ENCODE measurements at places on chromosomes 16 and 17. TPM values are rescaled to one million over a fixed set of nuclear protein-coding genes. Genes with fewer than 3 reads are reported as not detected.

DNA sequence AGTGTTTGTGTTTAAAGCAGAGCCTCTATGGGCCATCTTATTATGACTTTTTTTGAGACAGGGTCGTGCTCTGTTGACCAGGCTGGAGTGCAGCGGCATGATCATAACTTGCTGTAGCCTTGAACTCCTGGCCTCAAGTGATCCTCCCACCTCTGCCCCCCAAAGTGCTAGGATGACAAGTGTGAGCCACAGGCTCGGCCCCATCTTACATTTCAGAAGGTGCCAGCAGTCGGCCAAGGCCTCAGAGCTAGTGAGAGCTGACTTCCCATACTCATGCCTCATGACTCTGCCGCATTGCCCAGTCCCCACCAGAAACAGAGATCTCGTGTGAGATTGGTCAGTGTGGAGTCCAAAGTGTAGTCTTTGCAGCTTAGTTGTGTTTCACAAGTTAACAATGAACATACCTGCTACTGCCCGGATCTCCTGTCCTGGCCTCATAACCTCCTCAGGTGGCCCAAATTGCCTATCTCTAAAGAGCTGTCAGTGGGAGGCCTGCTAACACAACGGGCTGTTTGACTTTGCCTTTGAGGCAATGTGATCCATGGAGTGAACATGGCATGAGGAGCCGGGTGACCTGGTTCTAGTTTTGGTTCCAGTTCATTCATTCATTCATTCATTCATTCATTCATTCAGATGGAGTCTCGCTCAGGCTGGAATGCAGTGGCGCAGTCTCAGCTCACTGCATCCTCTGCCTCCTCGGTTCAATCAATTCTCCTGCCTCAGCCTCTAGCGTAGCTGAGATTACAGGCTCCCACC lies 13.7 kb downstream of the MINK1 start:
- DNase-seq: no peak

GRCh38 chr17:32265192-32265923 lies at the start of gene RHBDL3:
RHBDL3 (plus strand) TSS chr17:32265832; CDS start chr17:32266190, 358 bp downstream.
- no peak for DNase-seq

- DNase-seq: no peak
Measured at GRCh38 chr16:86609115-86609514, 30.8 kb downstream of the FOXL1 start.

- no peak for DNase-seq
Measured at GRCh38 chr17:3985846-3986245, 21.6 kb upstream of the ATP2A3 start.

DNA sequence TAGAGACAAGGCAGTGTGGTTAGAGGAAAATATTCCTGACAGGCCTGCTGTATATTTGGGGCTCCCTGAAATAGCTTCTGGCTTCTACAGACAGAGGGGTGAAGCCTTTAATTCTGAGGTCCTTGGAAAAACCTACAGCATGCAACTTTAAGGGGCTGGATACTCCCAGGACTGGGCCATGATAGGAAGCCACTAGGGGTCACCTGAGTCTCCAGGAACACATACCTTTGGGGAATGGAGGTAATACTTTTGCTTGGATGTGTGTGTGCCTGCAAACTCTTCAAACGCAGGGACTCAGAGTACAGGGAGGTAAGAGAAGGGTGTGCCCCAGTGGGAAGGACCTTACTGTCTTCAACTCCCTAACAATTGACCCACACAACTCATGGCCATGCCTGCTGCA lies 4.1 kb downstream of the ASIC2 start:
- no peak for DNase-seq

KIF18B gene
- 11.8 TPM for polyA plus RNA-seq

- no peak for DNase-seq
Measured at GRCh38 chr16:48184681-48185080, 28.9 kb upstream of the ABCC12 start.

DNA sequence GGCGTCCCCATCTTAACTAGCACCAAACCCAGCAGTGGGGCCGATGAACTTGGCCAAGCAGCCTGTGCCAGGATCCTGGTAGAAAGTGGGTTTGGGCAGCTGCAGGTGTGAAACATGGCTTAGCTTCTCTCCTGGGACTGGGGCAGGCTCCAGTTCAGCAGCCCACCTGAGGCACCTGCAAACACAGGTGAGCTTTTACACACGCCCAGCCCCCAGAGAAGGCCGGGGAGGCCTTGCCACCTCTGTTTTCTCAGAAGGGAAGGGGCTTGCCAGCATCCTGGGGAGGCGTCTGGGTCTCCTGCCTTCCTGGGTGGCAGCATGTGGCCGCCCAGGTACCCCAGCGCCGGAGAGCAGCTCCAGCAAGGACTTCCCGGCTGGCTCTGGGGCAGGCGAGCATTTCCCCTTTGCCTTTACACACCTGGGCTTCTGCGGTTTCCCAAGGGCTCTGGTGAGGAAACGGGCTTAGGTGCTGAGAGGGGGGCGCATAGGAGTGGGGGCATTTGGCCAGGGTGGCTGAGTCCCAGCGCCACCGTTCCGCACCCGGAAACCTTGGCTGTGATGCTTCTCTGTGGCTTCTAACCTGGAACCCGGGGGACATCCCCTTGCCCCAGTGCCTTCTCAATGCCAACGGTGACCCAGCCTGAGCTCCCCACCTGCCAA lies 81.6 kb upstream of the CBX4 start:
- DNase-seq: no peak

TEDC2 gene
- 14.6 TPM for polyA plus RNA-seq

- DNase-seq: no peak
Measured at GRCh38 chr16:85556456-85557082, 56.6 kb upstream of the GSE1 start.

- DNase-seq: no peak
Measured at GRCh38 chr16:82192665-82193064, 22.6 kb upstream of the MPHOSPH6 start.

GRCh38 chr17:61386251-61386650 lies 13.4 kb upstream of the TBX2 start:
- no peak for DNase-seq

GRCh38 chr17:42414704-42415409 lies 8.2 kb downstream of the CAVIN1 start:
- no peak for DNase-seq

NME3 gene
- polyA plus RNA-seq: 19.4 TPM

TBX21 gene
- 0.14 TPM for polyA plus RNA-seq

CCDC200 gene
- polyA plus RNA-seq: 15.8 TPM

RUNDC1 gene
- 17.3 TPM for polyA plus RNA-seq

CTRL gene
- polyA plus RNA-seq: 9.4 TPM

G6PC1 gene
- polyA plus RNA-seq: 6.1 TPM

GRCh38 chr16:90041896-90042473 lies 22.7 kb upstream of the DBNDD1 start:
- DNase-seq: no peak

GRCh38 chr17:65918916-65919315 lies 273.0 kb downstream of the CEP112 start:
- no peak for DNase-seq

DNA sequence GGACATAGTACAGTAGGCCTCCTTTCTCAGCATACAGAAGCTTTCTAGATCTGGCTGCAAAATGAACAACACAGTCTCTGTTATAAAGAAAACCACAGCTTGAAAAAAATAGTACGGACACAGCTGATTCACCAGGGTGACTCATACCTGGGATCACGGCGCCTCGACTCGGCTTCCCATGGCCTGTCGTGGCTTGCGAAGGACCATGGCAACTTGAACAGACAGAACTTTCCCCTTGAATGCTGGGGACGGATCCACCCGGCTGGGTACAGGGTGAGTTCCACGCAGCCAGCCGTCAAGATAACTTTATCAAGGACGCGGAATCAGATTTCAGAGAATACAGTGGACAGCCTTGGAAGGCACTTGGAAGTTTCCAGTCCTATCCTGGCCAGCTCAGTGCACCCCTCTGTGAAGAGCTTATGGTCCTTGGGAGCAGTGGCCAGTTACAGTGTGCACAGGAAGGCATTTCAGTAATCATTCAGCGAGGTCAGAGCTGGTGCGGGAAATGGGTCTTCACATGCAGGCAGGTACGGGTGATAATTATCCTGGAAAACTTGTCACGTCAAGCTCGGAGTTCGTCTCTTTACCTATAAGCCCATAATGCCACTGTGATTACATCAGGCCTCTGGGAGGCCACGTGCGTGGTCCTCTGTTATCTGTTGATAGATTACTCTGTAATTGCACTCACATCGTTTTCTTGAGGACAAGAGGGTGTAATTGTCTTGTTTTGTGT lies 57.9 kb upstream of the MAF start:
- no peak for DNase-seq

CIBAR2 gene
- polyA plus RNA-seq: 0.16 TPM

TM4SF5 gene
- polyA plus RNA-seq: 2.9 TPM

SLC16A11 gene
- polyA plus RNA-seq: 0.39 TPM

DNA sequence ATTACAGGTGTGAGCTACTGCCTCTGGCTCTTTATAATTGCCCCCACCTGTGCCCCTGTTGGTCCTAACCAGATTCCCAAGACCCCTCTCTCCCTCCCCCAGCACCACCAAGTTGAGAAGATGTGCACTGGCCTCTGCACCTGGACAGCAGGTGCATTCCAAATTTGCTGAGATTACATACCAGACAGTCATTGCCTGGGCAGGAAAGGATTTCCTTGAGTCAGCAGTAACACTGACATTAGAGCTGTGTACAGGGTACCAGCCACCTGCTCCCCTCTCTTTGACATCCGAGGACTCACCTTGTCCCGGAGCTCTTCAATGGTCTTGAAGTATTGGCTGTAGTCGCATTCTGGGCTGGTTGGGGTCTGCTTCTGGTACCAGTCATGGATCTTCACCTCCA lies 659 bp downstream of the KRT15 start:
- no peak for DNase-seq

DNA sequence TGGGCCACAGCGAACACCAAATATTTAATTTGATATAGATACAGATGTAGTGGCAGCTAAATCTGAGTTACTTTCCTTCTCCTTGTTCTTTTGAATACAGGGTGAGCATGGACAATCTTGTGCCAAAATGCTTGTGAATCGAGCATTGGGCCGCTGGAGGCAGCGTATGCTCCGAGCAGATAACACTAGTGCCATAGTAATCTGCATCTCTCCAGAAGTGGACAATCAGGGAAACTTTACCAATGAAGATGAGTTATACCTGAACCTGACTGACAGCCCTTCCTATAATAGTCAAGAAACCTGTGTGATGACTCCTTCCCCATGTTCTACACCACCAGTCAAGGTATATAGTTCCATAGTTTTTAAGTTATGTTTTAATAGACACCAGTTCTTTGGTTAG lies 21.2 kb upstream of the BCAS3 start:
- no peak for DNase-seq

- no peak for DNase-seq
Measured at GRCh38 chr17:40281663-40282062, 6.0 kb upstream of the CDC6 start.

- DNase-seq: no peak
Measured at GRCh38 chr16:75012380-75013081, 13.7 kb downstream of the ZNRF1 start.

DNA sequence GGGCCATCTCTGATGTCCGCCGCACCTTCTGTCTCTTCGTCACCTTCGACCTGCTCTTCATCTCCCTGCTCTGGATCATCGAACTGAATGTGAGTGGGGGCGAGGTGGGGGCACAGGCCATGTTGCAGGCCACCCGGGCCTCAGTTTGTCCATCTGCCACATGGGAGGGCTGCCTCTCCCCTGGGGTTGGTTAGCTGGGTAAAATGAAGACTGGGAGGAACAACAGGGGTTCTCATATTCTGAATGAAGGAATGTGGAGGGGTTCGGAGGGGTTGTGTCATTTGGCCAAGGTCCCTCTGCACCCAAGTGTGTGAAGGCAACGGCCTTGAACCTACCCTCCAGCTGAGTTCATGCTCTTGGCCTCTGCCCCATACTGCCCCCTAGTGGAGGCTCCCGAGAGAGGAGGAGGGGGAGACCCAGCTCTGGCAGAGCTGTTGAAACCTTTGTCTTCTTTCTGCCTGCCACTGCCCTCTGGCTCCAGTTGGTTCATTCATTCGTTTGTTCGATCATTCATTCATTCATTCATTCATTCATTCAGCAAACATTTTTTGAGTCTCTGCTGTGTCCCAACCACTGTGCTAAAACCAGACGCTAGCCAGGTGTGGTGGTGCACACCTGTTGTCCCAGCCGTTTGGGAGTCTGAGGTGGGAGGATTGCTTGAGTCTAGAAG lies 11.4 kb upstream of the TCAP start:
- no peak for DNase-seq

- DNase-seq: no peak
Measured at GRCh38 chr17:60874772-60875171, 197.1 kb downstream of the BCAS3 start.

DNA sequence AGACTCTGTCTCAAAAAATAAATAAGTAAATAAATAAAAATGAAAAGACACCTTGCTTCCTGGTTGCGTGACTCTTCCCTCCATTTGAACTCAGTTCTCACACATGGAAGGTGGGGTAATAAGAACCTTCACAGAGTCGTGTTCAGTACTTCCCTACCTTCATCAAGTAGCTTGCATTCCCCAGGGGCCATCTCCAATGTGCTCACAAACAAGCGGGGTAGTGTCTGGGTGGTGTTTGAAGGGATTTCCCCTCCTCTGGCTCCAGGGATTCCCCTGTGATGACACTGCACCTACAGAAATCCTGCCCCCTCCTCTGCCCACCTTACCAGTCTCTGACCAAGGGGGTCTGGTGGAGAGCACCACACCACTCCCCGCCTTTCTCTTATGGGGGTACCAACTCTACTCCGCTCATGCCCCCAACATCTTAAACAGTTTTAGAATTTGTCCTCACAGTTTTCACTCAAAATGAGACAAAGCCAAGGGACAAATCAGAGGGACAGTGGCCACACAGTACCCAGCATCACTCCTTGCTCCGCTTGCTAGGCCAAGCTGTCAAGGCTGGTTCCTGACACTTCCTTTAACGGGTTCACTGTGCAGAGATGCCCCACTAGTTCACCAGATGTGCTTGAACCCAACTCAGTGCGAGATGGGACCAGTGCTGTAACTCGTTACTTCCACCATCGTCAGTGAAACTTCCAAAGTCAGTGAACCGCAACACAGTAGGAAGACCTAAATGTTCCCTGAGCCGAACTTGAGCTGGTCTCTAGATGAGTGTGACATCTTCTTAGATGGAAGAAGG lies 69.1 kb downstream of the COPRS start:
- no peak for DNase-seq

- no peak for DNase-seq
Measured at GRCh38 chr16:73315645-73316044, 267.7 kb upstream of the ZFHX3 start.

DNA sequence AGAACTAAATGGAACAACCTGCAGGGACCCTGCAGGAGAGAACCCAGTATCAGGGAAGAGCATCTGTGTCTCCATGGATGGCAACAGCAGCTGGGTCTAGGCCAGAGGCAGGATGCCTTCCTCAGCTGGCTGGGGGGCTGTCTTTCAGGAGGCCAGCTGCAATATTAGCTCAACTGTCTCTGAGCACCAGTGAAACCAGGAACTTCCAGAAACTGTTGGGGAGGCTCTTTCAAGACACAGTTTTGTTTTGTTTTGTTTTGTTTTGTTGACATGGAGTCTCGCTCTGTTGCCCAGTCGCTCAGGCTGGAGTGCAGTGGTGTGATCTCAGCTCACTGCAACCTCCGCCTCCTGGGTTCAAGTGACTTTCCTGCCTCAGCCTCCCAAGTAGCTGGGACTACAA lies 7.6 kb downstream of the GPR142 start:
- DNase-seq: no peak

Data from left renal pelvis (tissue), 4 donors.